ENCODE measurements at places on chromosomes 5 and 9.

- DNase-seq = no peak
Measured at GRCh38 chr5:80036615-80037014, 1.5 kb downstream of the THBS4 start.

GRCh38 chr5:159386028-159386711 is 55.9 kb upstream of the IL12B start:
- no peak for DNase-seq

DNA sequence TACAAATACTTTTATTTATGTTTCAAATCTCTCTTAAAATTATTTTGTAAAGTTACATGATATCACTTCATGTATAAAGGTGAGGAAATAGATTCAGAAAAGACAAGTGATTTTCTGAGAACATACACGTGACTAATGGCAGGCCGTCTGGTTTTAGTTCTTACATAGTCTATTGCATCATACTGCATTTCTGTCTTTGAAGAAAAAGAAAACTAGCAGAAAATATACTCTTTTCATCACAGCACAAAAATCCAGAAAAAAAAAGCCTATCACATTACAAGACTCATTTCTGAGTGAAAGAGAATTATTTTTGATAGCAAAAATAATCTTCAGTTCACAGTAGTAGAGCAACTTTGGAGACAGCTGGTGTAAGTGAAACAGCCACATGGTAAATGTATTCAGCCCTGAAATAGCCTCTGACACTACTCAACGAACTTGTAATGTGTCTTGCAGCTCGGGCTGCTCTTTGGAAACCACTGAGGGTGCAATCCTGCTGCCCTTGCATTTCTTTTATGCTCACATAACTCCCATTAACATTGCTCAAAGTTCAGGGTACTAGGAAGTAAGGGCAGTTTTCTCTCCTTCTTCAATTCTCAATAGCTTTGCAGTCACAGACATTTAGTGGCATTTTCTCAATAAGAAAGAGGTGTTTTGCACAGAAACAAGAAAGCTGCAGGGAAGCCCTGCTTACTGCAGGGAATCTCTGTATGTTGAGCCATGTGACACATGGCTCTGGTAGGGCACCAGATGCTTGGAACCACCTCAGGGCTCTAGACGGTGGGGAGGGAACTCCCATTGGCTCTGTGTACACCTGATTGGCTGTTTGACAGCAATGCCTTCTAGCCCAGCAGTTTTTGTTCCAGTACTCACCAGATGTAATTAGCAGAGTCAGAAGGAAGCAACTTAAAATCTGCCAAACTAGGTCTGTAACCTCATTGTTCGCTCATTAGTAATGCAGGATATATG is 845.3 kb upstream of the PTPRD start:
- peak; percentile 1 for DNase-seq

DNA sequence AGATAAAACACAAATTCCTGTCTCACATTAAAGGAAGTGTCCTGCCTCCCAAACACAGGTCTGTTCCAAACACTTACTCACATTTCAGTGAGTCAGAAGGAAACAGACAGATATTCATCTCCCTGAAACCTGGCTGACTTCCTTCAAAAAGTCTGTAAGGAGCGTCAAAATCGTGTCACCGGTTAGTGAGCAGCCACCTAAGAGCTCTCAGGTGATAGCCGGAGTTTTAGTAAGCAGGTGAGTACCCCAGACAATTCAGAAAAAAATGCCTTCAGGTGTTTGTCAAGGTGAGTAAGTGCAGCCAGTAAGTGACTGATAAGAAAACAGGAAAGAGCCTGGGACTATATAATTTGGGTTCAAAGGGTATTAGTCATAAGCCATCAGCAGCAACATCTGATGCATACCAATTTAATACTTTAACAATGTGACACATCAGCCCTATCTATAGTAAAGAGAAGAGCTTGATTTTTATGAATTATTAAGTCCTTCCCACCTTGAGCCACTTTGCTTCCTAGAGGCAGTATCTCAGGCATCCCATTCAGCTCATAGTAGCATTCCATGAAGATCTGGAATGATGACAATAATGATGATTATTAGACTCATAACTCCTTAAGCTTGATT is 1.3 kb upstream of the ITGA2 start:
- DNase-seq = peak; percentile 83
